ENCODE measurements at places on chromosomes 13 and 19.

- DNase-seq: no peak
Observed at GRCh38 chr19:35429698-35430408, 18.2 kb upstream of the FFAR2 start.

GRCh38 chr19:27974082-27974513 lies 1238.9 kb downstream of the UQCRFS1 start:
- DNase-seq: no peak

DNA sequence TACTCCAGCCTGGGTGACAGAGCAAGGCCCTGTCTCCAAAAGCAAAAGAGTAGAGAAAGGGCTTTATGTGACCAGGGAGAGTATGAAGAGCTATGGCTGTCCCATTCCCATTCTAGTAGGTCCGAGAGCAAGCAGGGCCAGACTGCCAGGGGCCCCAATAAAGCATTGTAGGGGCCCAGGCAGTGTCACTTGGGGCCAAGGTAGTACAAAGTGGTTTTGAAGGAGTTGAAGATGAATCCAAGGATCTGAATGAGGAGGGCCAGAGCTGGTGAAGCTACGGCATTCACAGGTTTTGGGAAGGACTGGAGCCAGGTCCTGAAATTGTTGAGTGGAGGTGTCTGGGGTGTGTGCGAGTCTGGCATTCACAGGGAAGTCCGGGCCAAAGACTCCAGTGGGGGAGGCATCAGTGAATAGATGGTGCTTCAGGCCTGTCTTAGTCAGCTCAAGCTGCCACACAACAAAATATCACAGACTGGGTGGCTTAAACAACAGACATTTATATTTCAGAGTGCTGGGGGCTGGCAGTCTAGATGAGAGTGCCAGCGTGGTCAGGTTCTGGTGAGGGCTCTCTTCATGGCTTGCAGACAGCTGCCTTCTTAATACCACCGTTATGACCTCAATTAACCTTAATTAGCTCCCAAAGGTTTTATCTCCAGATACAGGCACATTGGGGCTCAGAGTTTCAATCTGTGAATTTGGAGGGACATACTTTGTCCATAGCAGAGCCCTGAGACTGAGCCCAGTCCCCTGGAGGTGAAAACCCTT lies 9.9 kb downstream of the NACC1 start:
- DNase-seq: no peak

GRCh38 chr19:46739290-46739771 lies 6.5 kb upstream of the FKRP start:
- DNase-seq: no peak

DNA sequence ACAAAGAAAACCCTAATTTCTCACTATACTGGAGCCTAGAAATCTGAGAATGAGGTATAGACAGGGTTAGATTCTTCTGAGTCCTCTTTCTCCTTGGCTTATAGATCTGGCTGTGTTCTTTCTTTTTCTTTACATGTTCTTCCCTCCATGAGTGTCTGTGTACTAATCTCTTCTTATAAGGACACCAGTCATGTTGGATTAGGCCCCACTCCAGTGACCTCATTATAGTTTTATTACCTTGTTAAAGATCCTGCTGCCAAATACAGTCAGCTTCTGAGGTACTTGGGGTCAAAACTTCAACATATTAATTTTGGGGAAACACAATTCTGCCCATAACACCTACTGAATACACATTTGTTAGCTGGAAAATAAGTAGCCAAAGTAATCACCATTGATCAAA lies 302.6 kb downstream of the PCDH9 start:
- DNase-seq: no peak

All from NCI-H748 treated with DMSO at 0.1 percent for 48 hours (cell line).